ENCODE measurements at places on chromosomes 2 and 18.

GRCh38 chr18:63206433-63207142 lies 113.0 kb downstream of the BCL2 start:
- DNase-seq, result no peak

DNA sequence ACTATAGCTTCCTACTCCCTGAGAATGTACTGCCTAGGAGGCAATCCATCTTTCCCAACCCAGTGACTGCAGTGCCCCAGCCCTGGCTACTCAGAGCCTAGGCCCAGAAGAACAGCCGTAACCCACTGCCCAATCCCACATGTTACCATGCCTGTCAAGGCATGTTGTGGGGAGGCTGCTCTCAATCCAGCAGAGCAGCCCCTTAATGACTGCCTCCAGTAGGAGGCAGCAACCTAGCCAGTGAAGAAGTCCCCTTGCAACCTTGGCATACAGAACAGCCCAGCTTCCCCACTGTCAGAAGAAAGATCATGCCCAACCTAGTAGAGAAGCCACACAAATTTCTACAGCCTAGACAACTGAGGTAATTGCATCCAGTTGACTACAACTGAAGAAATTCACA lies 44.2 kb upstream of the CDH7 start:
- no peak for DNase-seq

- DNase-seq, result peak; percentile 88
Measured at GRCh38 chr2:152335016-152335725, at the start of gene FMNL2. Gene FMNL2 (plus strand): TSS chr2:152335174.

- DNase-seq, result no peak
Measured at GRCh38 chr2:132701810-132702209, 31.8 kb upstream of the LYPD1 start.

GRCh38 chr2:215431778-215432758 lies 3.8 kb downstream of the FN1 start:
- no peak for DNase-seq

GRCh38 chr18:38459131-38459994 lies 893.8 kb upstream of the CELF4 start:
- no peak for DNase-seq

GRCh38 chr2:26161926-26162325 lies 11.0 kb upstream of the GAREM2 start:
- DNase-seq, result no peak

DNA sequence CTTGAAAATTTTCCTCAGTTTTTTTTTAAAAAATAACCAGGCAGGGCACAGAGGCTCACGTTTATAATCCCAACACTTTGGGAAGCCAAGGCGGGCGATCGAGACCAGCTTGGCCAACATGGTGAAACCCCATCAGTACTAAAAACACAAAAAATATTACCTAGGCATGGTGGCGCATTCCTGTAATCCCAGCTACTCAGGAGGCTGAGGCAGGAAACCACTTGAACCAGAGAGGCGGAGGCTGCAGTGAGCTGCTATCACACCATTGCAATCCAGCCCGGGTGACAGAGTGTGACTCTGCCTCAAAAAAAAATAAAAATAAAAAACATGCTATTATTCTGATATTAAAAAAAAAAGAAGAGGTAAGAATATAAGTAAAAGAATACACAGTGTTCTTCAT lies 191.0 kb downstream of the ZEB2 start:
- no peak for DNase-seq

GRCh38 chr2:33343387-33343895 lies 133.0 kb upstream of the RASGRP3 start:
- no peak for DNase-seq

GRCh38 chr2:68771211-68771751 lies 36.7 kb downstream of the ARHGAP25 start:
- no peak for DNase-seq

DNA sequence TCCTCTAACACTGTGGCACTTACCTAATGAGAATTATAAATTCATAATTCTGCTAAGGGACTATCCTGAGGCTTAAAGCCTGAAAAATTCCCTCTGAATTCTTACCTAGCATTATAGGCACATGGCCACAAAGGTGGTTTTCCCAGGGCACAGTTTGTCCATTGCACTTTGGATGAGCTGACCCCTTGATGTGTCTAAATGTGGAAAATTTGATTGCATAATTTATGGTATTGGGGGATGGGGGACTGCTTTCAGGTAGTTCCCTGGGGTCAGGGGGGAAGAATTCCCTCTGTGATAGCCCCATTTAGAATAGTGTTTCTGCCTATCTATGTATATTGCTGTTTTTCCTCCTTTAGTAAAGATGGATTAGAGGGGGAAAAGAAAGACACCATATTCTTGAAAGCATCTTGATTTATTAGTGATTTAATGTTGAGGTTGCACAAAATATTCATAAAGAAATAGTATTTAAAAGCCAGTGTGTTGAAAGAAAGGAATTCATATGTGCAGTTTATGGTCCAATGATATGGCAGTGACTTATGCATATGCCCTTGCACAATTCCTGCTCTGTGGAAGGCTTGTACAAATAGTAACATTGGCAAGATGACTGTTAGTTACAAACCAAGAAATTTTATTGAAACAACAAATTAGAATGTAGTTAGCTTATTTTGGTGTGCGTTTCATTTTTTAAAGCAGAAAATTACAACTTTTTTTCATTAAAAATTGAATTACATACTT lies 8.7 kb upstream of the HTR2B start:
- no peak for DNase-seq

DNA sequence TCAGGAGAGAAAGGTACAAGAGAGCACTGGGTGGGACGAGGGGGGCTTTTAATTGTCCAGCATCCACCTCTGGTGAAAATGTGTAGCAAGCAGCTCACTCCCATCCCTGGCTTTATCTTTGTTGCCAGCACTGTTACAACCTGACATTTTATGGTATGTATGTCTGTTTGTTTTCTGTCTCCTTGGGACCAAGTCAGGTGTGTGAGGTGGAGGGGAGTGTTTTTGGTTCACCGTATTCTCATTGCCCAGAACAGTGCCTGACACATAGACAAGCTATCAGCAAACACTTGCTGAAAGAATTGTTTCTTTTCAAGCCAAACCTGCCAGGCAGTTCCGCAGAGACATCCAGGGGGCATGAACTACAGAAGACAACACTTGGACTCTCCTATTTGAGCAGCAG lies 24.7 kb downstream of the TGFA start:
- DNase-seq, result no peak

- DNase-seq, result no peak
Measured at GRCh38 chr2:144593803-144594202, 73.9 kb upstream of the ZEB2 start.

- no peak for DNase-seq
Measured at GRCh38 chr18:54433368-54433767, 75.7 kb downstream of the C18orf54 start.

- no peak for DNase-seq
Measured at GRCh38 chr18:22322243-22322691, 95.4 kb downstream of the CTAGE1 start.

GRCh38 chr2:42804338-42804737 lies 12.0 kb upstream of the HAAO start:
- DNase-seq, result no peak

DNA sequence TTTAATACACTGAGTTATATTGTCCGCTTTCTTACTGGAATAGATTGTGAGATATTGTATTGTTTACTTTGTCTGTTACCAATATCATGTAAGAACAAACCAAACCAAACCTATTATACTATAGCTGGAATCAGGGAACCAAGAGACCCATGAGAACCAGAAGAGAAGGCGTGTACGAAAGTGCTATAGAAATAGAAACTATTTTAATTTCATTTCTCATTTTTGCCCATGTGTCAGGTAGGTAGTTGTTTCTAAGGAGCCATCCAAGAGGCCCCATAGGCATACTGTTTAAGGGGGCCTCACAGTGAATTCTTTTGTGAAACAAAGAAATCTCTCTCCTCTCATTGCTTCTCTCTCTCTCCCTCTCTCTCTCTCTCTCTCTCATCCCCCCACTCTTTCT lies 363.6 kb downstream of the RNF144A start:
- DNase-seq, result no peak

GRCh38 chr2:177547122-177547521 lies 154.5 kb downstream of the AGPS start:
- no peak for DNase-seq

GRCh38 chr2:186595219-186595618 lies 5.4 kb downstream of the ITGAV start:
- no peak for DNase-seq

DNA sequence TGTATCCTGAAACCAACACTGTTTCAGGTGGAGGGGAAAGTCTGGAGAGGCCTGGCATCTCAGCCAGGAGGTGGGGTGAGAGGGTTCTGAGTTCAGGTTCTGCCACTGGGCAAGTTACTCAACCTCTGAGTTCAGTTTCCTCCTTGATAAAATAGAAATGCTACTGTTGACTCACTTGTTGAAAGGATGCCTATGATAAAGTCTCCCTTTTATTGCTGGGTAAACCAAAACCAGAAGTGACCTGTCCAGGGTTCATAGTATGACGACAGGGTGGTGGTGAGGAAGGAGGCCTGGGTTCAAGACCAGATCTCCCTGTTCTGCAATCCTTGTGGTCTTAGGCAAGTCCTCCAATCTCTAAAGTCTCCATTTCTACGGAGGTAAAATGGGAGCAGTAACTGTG lies 232.7 kb downstream of the PRKCE start:
- DNase-seq, result no peak

GRCh38 chr2:240728827-240729226 lies 37.2 kb downstream of the AQP12A start:
- DNase-seq, result no peak

- no peak for DNase-seq
Measured at GRCh38 chr2:240252872-240253511, 112.5 kb upstream of the OTOS start.

GRCh38 chr2:216214768-216215167 lies 105.6 kb downstream of the XRCC5 start:
- no peak for DNase-seq

GRCh38 chr2:236343400-236344161 lies 79.4 kb upstream of the ASB18 start:
- peak; percentile 26 for DNase-seq

GRCh38 chr2:30448308-30448707 lies 1.3 kb downstream of the LCLAT1 start:
- DNase-seq, result no peak

- no peak for DNase-seq
Measured at GRCh38 chr2:47833516-47833968, 50.6 kb downstream of the MSH6 start.

DNA sequence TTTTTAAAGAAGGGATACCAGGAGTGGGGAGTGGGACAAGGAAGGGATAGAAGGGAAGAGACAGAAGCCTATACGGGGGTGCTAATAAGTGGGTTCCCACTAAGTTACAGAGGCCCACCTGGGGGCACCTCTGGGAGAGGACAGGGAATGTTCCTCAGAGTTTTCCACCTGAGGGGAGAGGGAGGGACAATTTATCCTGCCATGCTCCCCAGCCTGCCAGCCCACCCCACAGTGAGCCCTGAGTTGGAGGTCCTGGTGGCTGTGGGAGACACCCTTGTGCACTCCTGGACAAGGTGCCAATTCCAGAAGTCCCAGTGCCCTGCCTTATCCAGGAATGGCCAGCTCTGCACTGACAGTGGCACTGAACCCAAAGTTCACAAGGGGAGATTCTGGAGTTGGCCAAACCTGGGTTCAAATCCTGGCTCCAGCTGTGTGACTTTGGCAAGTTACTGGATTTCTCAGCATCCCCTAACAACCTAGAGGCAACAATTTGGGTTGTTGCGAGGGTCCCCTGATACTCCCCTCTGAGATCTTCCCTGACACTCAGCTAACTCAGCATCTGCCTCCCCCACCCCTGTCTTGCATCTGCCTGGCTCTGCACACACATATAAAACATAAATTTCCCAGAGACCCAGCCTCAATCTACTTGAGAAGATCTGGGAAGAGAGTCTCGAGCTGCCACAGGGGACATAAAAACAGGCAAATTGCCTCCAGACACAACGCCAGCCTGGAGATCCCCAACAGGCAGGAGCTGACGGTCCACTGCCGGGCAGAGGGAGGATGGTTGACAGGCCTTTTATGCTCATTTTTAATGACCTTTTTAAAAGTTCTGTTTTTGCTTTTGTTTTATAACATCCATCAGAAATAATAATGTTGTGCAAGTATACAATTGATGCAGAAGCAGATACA lies 98.7 kb upstream of the ST3GAL5 start:
- DNase-seq, result peak; percentile 3

GRCh38 chr2:241534701-241535375 lies 23.7 kb upstream of the BOK start:
- DNase-seq, result no peak

GRCh38 chr2:125264453-125264852 lies 1239.4 kb downstream of the CNTNAP5 start:
- no peak for DNase-seq

DNA sequence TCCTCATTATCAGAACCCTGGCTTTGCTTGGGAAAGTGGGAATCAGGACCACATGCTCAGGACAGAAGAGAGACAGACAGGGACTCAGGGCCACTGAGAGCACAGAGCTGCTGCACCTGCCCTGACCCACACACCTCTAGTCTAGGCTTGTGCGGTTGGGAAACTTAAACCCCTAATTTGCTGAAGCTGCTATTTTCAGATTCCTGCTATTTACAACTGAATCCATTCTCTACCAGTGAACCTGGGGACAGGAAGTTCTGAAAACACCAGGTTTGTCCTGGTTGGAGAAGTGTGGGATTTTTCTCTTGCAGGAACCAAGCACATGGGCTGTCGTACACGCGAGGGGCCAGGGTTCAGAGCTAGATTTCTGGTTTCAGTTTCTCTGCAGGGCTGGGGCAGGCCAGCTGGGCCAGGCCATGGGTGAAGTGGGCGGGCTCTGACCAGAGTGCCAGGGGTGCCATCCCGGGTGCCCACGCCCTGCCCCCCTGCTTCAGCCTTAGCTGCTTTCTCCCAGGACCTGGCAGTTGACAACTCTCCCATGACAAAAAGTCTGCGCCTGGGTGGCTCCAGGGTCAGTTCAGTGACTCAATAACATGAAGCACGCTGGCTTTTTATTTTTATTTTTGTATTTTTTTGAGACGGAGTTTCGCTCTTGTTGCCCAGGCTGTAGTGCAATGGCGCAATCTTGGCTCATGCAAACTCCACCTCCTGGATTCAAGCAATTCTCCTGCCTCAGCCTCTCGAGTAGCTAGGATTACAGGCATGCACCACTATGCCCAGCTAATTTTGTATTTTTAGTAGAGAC lies 51.3 kb upstream of the SLC1A4 start:
- DNase-seq, result no peak

DNA sequence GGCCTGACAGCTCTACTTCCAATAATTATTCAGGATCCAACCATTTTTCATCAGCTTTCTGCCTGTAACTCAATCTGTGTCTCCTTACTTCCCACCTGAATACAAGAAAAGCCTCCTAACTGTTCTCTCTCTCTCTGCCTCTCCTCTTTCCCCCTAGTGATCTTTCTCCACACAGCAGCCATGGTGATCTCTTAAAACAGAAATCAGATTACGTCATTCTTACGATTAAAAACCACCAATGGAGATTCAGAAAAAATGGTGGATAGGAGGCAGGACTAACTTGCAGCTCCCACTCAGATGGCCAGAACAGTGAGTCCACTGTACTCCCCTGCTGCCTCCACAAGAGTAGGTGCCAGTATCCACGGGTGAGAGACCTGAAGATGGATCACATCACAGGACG lies 431.7 kb downstream of the MBD2 start:
- DNase-seq, result no peak

DNA sequence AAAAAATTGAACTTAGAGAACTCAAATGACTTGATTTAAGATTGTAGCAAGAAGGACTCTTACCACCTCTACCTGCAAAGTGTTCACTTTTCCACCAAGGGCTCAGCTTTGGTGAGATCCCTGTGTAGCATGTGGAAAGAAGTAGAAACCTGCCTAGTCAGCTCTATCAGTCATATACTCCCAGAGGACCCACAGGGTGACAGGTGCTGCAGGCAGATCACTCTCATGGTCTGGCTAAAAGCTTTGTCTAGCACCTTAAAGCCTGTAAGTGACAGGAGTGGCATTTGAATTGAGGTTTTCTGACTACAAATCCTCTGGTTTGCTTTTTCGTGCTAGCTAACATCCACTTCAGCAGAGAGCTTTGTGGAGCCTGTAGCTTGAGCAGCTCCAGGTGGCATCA lies 18.7 kb upstream of the NEMP2 start:
- DNase-seq, result no peak
